ENCODE measurements at places on chromosomes 11 and 22. TPM values are rescaled to one million over a fixed set of nuclear protein-coding genes. Genes with fewer than 3 reads are reported as not detected.
A peak's percentile ranks its signal among the peaks of the same experiment; 100 is the strongest.

- peak; percentile 3 for DNase-seq
Measured at GRCh38 chr11:79052544-79052943, 388.3 kb downstream of the TENM4 start.

DNA sequence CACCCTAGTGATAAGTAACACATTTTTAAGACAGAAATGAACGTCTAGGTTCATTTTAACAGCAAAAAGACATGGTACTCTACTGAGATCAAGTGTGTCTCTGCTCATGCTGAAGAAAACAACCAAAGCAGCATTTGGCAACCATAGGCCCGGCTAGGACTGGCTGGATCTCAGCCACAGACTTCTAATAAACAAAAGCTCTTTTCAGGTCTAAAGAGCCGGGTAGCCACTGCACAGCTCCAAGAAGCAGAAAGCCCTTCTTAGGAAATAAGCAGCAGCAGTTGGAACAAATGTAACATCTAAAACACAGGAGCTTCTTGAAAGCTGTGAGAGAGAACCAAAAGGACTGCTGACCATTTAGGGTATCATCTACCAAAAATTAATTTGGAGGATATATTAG, 37.6 kb downstream of the PITPNB start:
- DNase-seq, result no peak

GRCh38 chr22:17118342-17118741, 2.8 kb downstream of the TMEM121B start:
- DNase-seq, result no peak

- no peak for DNase-seq
Measured at GRCh38 chr11:79374727-79375126, 66.1 kb downstream of the TENM4 start.

- DNase-seq, result no peak
Measured at GRCh38 chr22:25002241-25002985, 49.9 kb downstream of the KIAA1671 start.

- no peak for DNase-seq
Measured at GRCh38 chr11:76802621-76803020, 19.5 kb downstream of the TSKU start.

DNA sequence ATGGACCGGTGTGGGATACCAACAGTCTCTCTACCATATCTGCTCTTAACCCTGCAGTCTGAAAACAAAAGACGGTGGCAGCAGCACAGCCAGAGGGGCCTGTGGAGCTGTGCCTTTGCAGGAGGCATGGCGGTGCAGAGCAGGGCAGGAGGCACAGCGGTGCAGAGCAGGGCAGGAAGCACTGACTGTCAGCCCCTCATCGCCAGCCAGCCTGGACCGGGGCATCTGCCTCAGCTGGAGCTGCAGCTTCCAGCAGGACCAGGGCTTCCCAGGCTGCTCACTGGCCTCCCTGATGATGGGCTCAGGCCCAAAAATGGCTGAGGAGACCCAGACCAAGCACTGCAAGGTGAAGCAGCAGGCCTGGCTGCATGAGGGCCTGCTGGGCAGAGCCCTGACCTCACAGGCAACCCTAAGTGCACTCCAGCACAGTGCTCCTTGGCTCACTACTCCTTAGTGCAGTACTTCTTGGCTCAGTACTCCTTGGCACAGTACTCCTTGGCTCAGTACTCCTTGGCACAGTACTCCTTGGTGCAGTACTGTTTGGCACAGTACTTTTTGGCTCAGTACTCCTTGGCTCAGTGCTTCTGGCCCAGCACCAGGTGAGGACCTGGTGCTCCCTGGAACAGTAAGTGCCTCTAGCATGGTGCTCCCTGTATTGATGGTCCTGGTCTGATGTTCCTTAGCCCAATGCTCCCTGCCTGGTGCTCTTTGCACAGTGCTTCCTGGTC, 78.0 kb downstream of the DHCR7 start:
- DNase-seq, result no peak

GRCh38 chr11:31643857-31644256, 134.3 kb downstream of the ELP4 start:
- DNase-seq, result no peak

DNA sequence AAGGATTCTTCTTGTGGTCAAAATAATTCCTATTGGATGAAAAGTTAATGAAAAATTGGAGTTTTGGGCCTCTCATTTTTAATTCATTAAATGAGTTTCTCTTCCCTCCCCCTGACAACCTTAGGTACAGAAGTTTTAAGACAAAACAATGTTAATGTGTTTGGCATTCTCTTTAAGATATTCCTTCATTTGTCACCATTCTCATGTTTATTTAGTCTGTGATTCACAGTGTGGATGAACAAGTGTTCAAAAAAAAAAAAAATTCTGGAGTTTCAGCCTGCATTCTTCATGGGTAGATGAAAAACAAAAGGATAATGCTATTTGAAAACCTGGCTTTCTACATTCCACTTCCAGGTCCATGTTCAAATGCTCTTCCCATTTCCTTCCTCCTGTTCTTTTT, 172.6 kb upstream of the LUZP2 start:
- no peak for DNase-seq

The OR6A2 gene
- 0.08 TPM for total RNA-seq

Data from HT-29 (cell line).